ENCODE measurements at places on chromosomes 12 and 14. TPM values are rescaled to one million over a fixed set of nuclear protein-coding genes. Genes with fewer than 3 reads are reported as not detected.

DNA sequence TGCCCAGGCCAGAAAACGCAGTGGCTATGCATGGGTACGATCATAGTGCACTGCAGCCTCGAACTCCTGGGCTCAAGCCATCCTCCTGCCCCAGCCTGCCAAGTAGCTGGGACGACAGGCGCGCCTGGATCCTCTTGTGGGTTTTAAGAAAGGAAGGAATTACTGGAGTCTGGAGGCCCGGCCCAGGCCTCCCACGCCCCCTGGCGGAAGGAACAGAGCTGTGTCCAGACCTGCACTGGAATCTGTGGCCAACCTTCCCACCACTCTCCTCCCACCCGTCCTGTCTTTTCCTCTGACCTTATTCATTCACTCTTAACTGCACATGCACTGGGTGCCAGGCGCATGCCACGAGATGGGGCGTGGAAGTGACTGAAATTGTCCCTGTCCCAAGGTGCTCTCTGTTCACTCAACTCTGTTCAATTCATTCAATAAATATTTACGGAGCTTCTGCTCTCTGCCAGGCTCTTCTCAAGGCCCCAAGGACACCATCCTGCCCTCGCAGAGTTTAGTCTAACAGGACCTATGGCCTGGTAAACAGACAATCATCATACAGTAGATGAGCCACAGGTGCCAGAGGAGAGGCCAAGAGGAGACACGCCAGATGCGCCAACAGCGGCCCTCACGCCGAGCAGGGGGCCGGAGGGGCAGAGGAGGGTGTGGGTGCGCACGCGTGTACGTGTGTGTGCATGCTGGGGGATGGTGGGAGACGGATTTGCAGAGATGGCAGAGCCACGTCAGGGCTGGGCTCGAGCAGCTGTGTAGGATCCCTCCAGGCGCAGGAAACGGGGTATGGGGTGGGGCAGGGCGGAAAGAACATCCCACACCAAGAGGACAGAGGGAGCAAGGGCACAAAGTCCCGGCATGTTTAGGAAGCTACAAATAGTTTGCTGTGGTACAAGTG is 13.7 kb upstream of the TMEM106C start:
- DNase-seq = no peak

GRCh38 chr12:98385641-98386040 is 129.7 kb upstream of the TMPO start:
- no peak for DNase-seq

DNA sequence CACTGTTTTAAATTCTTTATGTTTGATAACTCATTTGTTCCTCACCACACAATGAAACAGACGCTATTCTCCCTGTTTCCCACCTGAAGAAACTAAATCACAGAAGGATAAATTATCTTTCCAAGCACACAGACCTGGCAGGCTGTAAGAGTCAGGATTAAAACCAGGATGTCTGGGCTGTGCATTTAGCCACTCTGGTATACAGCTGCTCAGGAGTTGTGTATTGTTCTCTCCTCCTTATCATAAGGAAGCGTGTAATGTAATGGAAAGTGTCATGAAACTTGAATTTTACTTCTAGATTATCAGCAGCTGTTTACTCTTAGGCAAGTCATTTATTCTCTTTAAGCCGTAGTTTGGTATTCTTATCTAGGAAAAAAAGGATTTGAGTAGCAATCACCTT is 154.8 kb upstream of the LRIG3 start:
- DNase-seq = no peak

TPH2 gene
- polyA plus RNA-seq = not detected

GRCh38 chr14:33933386-33933933 is 17.4 kb downstream of the EGLN3 start:
- DNase-seq = no peak

CLEC12A gene
- polyA plus RNA-seq = 0.22 TPM

CCDC38 gene
- polyA plus RNA-seq = 0.62 TPM

LYZ gene
- 27.3 TPM for polyA plus RNA-seq

DNA sequence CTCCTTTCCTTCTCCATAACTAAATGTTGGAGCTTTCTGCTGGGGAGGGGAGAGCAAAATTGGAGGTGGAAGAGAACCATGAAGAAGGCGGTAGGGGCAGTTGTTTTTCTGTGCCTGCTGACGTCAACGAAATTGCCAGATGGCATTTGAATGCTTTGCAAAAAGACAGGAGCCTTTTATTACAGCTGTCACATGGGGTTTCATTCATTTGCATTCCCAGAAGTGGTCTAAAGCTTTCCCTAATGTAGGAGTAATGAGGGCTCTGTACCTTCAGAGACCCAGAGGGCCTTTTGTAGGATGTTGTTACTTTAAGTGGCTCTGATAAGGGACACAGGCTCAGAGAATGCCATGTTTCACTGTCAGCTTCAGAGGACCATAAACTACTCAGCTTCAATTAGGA is 107.1 kb upstream of the SLCO1C1 start:
- DNase-seq = no peak

MIP gene
- 0.35 TPM for polyA plus RNA-seq
